Type B pancreatic cell (in vitro differentiated cells): ENCODE measurements at places on chromosomes 11 and 22. TPM values are rescaled to one million over a fixed set of nuclear protein-coding genes. Genes with fewer than 3 reads are reported as not detected.

WT1 gene
- 2.7 and 5.2 TPM in 2 replicates for total RNA-seq

PLA2G6 gene
- total RNA-seq, result 64.1 and 78.6 TPM in 2 replicates

MISFA gene
- 4.9 and 7.0 TPM in 2 replicates for total RNA-seq

DBX1 gene
- total RNA-seq, result 0.36 TPM in 1 of 2 replicates, not detected in the other

OR8H1 gene
- not detected in 2 replicates for total RNA-seq

KDM4D gene
- 0.83 and 2.4 TPM in 2 replicates for total RNA-seq

SLN gene
- not detected in 2 replicates for total RNA-seq

RASSF7 gene
- 35.7 and 75.8 TPM in 2 replicates for total RNA-seq

GSTT2B gene
- 0.50 TPM in 1 of 2 replicates, not detected in the other for total RNA-seq
